ENCODE measurements at places on chromosomes 4 and X. TPM values are rescaled to one million over a fixed set of nuclear protein-coding genes. Genes with fewer than 3 reads are reported as not detected.

Gene CYP2U1
- 11.4 TPM for total RNA-seq

Gene UGT2B7
- total RNA-seq, result not detected

Gene ADH4
- total RNA-seq, result not detected

Gene GPAT3
- not detected for total RNA-seq

Gene HAND2
- total RNA-seq, result not detected

All from frontal cortex (tissue), 4 donors.